ENCODE measurements at places on chromosomes 2 and 18.

DNA sequence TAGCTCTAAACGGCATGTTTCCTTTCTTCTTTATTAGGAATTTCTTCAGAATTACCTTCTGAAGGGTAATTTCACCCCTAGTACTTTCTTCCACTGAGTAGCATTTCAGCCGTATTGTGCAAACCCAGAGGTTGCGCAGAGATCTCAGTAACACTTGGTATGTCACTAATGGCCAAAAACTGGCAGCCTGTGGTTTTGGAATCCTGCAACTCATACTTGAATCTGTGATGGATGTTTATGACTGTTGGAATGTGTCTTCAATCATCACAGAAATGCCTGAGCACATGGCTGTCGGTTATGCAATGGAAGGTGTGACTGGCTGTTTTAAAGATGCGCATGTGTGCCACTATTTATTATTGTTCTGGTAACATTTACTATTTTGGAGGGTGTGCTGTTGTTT is 100.0 kb downstream of the COLEC12 start:
- peak; percentile 66 for DNase-seq

DNA sequence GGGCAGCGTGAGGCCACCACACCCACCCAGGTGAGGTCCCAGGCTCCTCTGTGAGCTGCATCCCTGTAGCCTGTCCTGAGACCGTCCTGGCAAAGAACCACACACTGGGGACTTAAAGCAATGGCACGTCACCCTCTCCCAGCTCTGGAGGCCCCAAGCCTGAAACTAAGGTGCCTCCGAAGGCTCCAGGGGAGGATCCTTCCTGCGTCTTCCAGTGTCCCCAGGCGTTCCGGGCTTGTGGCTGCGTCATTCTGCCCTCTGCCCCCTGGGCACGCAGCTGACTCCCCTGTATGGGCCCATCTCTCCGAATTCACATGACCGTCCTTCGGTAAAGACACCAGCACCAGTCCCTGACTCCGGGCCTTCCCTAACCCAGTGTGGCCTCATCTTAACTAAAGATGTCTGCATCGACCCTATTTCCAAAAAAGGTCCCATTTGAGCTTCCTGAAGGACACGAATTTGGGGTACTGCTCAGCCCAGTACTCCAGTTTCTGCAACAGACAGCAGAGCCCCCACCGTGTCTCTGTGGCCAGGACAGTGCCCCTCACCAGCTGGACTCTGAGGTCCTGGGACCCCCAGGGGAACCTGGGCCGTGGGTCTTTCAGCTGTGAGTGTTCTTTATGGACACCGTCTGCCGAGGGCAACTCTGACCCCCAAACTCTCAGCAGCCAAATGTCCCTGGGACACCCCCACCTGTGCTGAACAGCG is 75.2 kb upstream of the CTDP1 start:
- DNase-seq, result no peak

GRCh38 chr2:58107803-58108710 is 61.5 kb downstream of the VRK2 start:
- peak; percentile 89 for DNase-seq

DNA sequence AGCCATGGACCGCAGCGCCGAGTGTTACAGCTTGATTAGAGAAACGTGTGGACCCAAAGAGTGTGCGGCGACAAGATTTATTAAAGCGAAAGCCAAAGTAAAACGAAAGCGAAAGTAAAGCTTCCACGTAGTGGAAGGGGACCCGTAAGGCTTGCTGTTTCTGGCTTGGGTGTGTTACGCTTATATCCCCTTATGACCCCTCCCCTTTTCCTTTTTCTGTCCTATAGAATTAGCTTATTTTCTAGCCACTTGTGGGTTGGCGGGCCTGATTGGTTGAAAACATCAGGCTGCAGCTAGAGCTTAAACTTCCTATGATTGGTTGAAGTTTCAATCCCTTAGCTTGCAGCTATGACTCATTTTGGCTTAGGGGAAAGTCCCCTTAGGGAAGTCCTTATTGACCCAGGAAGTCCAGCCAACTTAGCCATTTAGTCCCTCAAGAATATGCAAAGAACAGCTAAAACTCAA is 969.7 kb downstream of the DCDC2C start:
- DNase-seq, result no peak

DNA sequence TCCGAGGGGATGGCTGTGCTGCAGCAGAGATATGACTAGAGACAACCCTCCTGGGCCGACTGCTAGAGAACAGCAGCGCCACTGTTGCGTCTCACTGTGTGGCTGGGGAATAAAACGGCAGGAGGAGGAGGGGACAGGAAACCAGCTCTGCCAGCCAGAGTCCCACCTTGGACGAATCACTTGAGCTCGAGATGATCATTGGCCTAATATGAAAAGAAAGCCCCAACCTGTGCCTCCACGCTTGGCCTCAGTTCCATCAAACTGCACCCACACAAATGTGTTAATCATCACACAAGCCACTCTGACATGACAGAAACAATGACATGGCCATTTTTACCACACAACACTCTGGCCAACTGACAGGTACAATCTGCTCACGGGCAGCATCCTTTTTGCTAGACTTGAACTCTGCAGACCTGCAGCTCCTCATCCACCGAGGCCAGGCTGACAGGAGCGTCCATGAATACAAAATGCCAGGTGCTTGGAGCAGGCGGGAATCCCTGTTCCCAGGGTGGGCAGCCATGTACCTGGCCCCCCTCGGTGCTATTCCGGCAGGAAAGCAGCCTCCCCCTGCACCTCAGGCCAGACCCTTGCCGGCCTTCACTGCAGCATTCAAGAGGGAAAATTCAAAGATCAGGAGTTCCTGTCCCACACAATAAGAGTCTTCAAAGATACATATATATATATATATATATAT is 52.3 kb downstream of the PARD6G start:
- DNase-seq, result no peak

DNA sequence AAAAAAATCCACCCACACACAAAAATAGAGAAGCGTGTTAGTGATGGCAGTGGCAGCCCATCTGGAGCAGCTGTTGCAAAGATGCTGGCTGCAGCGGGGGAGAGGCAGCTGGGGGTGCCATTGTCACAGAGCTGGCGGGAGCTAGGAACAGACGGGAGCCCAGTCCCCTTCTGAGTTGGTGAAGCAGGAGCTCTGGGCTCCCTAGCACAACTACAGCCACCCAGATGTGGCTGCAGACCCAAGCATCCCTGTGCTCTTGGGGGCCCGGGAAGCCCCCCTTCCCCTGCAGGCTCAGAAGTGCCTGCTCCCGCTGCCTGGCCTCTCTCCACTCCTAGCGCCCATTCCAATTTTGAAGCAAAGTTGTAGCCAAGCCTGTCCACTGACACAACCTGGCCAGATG is 366.6 kb upstream of the MC4R start:
- DNase-seq, result no peak

- DNase-seq, result no peak
Observed at GRCh38 chr2:85257970-85258605, 69.7 kb downstream of the TGOLN2 start.

GRCh38 chr2:174023591-174024523 is 58.7 kb upstream of the SP3 start:
- peak; percentile 89 for DNase-seq

GRCh38 chr2:238255636-238256035 is 15.8 kb upstream of the HES6 start:
- DNase-seq, result no peak

GRCh38 chr18:45324495-45325113 is 290.7 kb upstream of the SLC14A2 start:
- no peak for DNase-seq

- no peak for DNase-seq
Observed at GRCh38 chr2:216350214-216350791, 22.0 kb downstream of the MARCHF4 start.

GRCh38 chr2:108950369-108951135 is 38.5 kb downstream of the EDAR start:
- no peak for DNase-seq

DNA sequence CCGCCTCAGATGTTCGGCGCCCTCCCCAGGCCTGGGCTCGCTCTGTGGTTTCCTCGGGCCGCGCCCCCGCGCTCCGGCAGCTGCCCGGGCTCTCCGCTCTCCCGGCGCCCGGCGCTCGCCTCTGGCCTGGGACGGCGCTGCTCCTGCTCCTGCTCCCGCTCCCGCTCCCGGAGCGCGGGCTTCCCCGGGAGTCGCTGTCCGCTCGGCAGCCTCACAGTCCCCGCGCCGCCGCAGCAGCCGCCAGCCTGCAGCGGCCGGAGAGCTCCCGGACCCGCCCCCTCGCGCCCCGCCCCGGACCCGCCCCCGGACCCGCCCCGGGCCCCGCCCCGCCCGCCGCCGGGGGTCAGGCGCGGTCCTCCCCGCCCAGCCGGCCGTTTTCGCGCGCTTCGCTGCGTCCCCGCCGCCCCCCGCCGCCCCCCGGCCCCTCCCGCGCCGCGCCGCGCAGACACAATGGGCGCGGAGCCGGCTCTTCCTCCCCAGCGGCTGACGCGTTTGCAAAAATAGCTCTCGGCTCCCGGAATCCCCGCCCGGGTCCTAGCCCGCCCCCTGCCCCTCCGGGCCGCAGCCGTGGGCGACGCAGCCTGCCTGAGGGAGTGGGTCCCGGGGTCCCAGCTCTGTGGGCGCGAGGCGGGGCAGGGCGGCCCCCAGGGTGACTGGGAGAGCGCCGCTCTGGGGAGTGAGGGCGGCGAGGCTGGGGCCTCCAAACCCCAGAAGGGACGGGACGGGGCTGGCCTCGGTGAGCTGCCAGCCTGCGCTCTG is at the start of gene ARL4C:
TSS of gene ARL4C (minus strand) at position 247 of the 759 bp plus-strand sequence. CDS start 495 bp downstream, outside the sequence.
- no peak for DNase-seq

DNA sequence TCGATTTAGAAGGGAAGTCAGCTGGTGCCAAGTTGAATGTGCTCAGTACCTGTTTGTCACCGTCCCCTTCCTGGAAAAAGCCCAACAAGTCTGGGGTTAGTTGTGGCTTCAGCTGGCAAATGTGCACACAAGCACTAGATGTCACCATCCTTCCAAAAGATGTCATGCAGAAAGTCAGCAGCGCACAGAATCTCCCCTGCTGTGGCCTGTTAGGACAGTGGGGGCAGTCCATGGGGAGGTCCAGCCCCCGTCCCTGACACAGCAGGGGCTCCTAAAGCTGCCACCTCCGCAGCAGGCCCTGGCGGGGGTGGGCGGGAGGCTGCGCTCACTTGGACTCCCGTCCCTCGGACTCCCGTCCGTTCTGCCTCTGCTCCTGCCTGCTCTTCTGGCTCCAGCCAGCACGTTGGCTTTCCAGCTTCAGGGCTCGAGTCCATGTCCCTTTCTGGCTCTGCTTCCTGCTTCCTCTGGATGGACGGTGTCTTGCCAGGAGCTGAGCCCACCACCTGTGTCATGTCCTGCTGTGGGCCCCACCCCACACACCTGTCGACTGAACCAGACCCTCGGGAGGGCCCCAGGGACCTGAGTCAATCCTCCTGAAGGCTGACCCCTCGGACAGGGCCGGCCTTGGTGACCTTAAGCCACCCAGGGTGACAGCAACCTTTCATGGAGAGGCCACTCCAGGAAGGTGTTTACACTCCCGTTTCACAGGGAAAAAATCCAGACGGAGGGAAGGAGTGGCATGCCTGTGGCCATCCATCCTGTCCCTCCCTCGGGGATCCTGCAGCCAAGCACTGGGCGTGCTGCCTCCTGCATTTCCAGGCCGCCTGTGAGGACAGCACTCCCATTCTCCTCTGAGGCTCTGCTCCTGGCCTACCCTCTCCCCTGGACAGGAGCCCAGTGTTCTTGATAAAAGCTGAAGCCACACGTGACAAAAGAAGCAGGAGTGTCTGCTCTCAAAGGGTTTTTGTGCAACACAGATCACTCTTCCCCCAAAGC is 8.5 kb downstream of the RAB17 start:
- DNase-seq, result peak; percentile 15

- DNase-seq, result no peak
Observed at GRCh38 chr18:70182548-70182947, 22.9 kb downstream of the RTTN start.
